ENCODE measurements at places on chromosomes 4 and X.

DNA sequence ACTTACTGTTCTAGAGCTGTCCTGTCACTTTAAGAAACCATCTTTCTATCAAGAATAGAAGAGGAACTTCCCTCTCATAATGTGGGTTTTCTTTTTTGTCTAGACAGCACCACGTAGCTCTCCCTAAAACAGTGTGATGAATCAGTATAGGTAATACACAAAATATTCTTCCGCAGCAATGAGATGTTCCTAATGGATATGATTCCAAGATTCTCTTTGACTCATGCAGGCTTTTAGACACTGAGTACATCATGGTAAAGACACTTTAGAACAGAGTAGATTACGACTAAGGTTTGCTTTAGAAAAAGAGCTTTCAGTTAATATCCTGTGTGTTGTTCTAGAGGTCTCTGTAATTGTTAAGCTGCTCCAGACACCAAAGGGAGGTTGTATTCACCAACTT, 69.8 kb downstream of the PTTG2 start:
- DNase-seq = no peak

DNA sequence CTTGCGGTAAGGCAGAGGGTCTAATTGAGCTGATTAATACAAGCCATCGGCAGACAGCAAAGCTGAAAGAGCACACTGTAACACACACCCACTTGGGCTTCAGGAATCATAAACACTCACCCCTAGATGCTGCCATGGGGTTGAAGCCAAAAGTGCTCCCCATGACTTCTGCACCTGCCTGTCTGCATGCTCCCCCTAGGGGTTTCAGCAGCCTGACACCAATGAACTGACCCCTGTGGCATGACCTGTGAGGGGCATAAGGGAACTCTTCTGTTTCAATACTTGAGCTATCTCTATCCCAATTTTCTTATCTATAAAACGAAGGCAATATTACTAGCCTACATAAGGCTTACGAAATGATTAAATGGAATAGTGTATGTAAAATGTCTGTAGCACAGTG, 23.0 kb upstream of the IL13RA2 start:
- no peak for DNase-seq

DNA sequence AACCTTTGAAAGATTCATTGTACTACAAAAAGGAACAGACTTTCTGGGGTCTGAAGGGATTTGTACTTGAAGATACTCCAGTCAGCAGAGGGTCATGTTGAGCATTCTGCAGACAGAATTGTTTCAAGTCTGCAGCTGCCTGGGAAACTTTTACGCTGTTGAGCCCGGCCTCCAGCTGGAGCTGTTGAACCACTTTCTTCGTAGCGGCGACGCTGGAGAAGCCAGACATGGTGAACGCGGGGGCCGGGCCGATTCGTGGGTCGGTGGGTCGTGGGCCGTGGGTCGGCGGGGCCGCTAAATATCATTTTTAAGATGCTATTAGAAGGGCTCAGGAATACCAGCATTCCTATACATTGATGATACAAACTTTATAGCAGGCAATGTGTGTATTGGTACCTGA, 12.0 kb upstream of the RTL9 start:
- no peak for DNase-seq

GRCh38 chr4:72933029-72933428, 136.5 kb downstream of the COX18 start:
- DNase-seq = no peak

DNA sequence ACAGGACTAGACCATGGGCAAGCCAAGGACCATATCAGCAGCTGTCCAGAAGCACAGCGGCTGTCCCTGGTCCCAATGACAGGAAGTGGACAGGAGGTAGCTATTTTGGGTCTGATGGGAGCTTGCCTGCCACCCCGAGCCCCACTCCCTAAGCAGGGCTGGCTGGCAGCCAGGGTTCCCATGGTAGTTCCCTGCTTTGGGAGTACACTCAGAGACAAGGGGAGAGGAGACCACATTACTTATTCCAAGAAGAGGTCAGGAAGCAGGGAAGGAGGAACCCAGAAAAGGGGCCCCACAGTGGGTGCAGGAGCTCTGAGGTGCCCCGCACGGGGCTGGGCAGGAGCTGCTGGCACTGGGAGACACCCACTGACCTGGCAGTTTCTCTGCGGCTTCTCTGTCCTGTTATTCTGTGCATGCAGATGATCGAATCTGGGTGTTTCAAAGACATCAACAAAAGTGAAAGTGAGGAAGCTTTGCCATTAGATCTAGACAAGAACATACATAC, 36.3 kb downstream of the HTT-AS start:
- no peak for DNase-seq

DNA sequence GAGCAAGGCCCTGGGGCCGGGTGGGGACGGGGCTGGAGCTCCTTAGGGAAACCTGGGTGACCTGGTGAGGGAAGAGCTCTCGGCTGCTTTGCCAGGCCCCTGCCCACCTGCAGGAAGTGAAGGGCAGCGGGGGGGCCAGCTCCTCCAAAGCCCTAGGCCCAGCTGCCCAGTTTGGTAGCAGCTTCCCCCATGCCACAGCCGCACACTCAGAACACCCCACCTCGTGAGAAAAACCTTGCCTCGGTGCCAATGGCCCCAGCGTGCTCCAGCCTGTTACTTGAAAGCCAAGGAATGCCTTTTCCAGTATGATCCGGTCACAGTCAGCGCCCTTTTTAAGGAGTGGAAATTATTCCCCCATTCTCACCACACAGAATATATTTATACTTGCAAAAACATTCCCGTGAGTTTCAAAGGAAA, 38.3 kb downstream of the ACOX3 start:
- DNase-seq = no peak

DNA sequence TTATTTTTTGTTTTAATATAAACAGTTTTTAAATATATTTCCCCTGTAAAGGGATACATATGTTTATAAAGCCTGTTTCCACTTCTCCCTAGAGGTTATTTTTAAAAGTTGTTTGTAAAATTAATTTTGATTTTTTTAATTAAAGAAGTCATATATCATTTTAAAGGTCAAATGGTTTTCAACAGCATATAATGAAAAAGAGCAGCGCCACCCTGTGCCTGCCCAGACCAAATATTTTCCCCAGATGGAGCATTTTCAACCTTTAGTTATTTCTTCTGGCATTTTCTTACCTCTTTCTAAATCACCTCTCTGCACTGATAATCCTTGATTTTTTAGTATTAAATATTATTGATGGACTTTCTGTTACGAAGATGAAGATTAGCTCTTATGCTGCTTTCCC, 21.0 kb downstream of the MSX1 start:
- no peak for DNase-seq

DNA sequence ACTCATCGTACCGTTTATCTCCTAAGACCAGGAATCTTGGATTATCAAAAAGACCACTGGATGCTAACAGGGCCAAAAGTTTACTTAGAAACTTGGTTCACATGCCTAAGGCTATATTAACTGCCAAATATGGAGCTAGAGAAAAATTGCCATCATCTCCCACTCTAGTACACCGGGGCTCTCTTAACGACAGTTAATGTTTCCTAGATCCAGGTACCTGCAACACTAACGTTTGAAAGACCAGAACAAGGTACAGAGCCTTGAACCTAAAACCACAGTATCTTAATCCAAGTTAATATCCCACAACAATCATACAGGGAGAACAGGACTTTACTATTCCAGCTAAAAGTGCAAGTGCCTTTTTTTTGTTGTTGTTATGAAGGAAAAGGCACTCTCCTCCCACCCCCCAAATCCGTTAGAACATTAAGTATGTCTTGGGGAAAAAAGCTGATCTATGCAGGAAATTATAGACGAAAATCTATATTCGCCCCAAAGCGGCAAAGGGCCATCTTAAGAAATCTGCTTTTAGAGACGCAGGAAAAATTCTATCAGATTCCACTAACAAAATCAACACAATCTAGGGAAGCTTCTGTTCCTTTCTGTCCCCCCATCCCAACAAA, 1.3 kb downstream of the G3BP2 start:
- no peak for DNase-seq

DNA sequence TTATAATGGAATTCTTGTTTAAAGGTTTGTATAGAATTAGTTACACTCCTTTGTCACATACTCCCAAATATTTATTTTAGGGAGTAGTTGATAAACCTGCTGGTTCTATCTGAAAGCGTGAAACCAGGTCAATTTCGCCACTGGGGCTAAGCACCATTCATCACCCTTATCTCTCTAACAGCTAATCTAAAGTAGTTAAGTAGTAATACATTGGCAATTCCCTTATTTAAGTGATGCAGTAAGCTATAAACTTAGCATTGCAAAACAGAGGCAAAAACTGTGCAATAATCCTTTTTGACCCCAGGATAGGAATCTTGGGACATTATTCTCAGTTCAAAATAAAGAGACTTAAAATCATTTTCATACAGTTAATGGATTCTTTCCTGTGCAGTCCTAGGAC, 33.7 kb upstream of the PTPN13 start:
- DNase-seq = no peak

GRCh38 chr4:149951152-149951900, 126.9 kb upstream of the DCLK2 start:
- no peak for DNase-seq

- DNase-seq = no peak
Observed at GRCh38 chrX:150372280-150372679, 9.2 kb downstream of the MAMLD1 start.

GRCh38 chr4:108036213-108036612, 46.5 kb downstream of the HADH start:
- peak; percentile 25 for DNase-seq

DNA sequence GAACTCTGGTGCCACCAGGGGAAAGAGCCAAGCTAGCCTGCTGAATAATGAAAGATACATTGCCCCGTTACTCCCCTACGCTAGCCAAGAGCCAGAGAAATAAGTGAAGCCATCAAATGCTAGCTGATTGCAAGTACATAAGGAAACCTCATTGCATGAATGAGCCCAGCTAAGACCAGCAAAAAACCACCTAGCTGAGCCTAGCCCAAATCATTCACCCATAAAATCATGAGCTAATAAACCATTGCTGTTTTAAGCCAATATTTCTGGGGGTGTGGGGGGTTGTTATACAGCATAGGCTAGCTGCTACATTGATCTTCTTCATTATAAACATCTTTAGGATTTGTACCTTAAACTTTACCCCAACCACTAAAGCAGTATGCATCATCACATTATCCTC, 15.4 kb upstream of the EDNRA start:
- DNase-seq = no peak

GRCh38 chrX:18410038-18410437, 15.4 kb upstream of the CDKL5 start:
- no peak for DNase-seq

GRCh38 chr4:123042095-123042494, 119.7 kb upstream of the NUDT6 start:
- no peak for DNase-seq

- no peak for DNase-seq
Observed at GRCh38 chr4:124757126-124757525, 44.6 kb upstream of the ANKRD50 start.

DNA sequence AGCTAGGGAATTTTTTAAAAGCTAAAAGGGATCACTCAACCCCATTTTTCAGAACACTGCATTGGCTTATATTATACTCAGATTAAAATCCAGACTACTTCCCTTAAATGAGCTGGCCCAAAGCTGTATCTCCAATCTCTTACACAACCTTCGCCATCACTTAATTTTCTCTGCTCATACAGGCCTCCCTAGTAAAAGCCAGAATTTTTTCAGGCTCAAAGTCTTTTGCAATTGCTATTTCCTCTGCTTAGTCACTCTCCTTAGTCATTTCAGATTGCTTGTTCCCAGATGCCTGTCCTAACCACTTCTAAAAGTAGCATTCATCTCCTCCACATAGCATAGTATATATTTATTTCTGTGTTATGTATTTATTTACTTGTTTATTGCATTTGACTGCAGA, 1587.9 kb upstream of the ADGRL3 start:
- DNase-seq = no peak

- no peak for DNase-seq
Observed at GRCh38 chr4:45971108-45971507, 152.7 kb downstream of the GABRG1 start.

DNA sequence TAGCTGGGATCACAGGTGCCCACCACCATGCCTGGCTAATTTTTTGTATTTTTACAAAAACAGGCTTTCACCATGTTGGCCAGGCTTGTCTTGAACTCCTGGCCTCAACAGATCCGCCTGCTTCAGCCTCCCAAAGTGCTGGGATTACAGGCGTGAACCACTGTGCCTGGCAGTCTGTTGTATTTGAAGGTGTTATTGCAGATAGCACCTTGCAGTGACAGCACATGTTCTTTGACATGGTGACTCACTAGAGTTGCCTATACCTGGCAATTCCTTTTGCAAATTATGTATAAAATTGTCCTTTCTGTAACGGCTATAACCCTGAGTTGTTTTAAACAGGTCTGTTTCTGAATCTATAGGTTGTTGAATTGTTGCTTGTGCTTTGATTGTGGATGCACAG, 7.9 kb downstream of the OGT start:
- DNase-seq = no peak

DNA sequence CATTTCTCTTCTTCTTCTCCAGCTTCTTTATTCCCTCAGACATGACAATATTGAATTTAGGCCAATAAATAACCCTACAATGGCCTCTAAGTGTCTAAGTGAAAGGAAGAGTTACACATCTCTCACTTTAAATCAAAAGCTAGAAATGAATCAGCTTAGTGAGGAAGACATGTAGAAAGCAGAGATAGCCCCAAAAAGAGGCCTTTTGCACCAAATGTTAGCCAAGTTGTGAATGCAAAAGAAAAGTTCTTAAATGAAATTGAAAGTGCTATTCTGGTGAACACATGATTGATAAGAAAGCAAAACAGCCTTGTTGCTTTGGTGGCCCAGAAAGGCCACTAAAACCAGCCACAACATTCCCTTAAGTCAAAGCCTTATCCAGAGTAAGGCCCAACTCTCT, 146.2 kb upstream of the HHIP start:
- DNase-seq = no peak

DNA sequence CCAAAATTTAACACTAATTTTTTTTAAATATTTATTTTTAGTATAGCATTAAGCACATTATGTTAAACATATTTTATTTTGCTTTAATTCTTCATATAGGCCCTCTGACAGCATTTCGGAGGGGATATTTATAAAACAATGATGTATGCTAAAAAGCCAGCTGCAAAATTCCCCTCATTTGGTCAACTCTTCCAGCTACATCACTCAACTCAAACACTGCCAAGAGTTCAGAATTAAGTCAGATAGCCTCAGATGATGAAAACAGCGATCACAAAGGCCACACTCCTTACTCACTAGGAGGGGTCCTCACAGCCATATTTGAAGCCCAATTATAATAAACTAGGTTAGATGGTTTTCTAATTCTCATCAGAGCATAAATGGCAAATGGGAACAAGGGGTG, 146.6 kb downstream of the ADAMTS3 start:
- no peak for DNase-seq
